ENCODE measurements at places on chromosomes 7 and 10.

DNA sequence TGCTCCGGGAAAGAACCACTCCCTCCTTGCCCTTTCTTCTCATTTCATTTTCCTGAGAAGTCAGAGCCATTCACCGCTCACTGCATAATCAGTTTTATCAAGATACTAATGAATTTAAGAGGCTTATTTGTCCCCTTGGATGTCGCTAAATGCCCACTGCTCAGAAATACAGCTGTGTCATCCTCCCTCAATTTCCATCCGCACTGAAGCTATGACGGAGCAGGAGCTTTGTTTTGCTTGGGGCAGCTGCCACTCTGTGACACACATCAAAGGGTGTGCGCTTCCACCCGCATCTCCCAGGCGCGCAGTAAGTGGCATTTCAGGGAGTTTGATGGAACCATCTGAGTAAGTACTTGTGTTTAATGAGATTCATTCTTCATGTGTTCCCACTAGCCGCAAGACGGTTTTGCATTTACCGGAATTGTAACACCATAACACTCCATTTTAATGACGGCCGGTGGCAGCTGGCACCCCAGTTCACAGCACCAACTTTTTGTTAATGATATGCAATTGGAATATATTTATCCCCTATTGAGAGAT lies 103.8 kb upstream of the PARD3 start:
- no peak for DNase-seq

- DNase-seq = no peak
Measured at GRCh38 chr10:43105956-43106229, 29.0 kb downstream of the RET start.

DNA sequence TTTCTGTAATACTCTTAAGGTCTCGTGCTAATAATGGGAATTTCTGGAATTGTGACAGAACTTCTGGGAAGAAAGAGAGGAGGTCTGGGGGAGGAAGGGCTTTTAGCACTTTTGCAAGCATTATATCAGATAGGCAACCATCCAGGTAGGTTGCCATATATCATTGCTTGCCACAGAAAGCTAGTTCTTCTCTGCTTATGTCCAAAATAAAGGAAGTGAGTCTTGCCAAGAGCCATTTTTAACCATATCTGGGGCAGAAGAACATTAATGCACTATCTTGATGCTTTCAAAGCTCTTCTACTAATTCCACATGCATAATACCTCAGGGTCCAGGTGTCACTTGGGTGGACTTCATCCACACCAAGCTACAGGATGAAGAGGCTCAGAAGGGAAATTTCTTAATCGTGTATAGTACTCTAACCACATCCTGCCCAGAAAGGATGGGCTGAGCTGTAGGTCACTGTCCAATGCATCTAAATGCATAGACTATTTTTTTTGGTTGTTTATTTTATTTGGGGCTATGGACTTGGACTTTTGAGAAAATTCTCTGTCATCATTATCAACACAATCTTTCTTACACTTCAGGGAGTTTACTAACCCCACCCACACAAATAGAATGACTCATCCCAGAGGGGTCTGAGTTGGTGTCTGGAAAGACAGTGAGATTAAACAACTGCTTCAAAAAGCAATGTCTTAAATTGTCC lies 68.9 kb upstream of the ADO start:
- DNase-seq = no peak

- no peak for DNase-seq
Measured at GRCh38 chr7:151046603-151047573, 1.4 kb upstream of the ASIC3 start.

DNA sequence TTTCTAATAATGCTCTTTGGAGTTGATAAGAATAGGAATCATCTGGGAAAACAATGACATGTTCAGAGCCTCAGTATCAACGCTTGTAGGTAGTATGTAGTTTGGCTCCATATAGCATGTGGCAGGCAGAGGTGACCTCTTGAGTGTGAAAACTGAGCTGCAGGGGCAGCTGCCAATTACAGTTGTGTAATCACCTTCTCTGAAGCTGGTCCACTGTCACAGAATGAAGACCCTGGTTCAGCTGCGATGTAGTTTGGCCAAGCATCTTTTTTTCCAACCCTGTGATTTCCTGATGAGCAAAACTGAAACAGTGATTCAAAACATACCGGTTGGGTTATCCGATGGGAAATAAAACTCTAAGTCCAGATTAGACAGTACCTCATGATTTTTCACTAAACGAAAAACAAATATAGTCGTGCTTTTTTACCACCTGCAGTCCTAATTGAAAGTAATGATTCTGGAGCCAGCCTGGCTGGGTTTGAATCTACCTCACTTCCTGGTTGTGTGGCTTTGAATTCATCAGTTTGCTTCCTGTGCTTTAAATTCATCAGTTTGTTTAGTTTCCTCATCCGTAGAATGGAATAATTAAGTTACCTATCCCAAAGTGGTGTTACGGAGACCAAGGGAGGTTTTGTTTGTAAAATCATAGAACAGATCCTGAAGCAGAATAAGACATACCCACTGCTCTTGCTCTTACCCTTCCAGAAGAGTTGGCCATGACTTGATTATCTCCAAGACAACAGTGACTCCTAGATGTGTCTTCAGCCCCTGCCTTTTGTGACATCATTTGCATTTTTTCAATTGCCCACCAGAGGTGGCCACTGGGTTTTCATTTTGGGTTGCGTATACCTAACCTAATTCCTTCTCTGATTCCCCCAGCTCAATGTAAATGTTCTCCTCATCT lies 87.4 kb downstream of the CELF2 start:
- DNase-seq = no peak

- DNase-seq = no peak
Measured at GRCh38 chr7:4136501-4137110, 545.5 kb upstream of the FOXK1 start.

GRCh38 chr10:113988535-113988934 lies 55.1 kb upstream of the ADRB1 start:
- no peak for DNase-seq

All from activated naive CD4-positive, alpha-beta T cell treated with anti-CD3 and anti-CD28 coated beads, Interleukin-2, amount 50 U/mL, for 72 hours (primary cell).